ENCODE measurements at places on chromosomes 7 and 10.

DNA sequence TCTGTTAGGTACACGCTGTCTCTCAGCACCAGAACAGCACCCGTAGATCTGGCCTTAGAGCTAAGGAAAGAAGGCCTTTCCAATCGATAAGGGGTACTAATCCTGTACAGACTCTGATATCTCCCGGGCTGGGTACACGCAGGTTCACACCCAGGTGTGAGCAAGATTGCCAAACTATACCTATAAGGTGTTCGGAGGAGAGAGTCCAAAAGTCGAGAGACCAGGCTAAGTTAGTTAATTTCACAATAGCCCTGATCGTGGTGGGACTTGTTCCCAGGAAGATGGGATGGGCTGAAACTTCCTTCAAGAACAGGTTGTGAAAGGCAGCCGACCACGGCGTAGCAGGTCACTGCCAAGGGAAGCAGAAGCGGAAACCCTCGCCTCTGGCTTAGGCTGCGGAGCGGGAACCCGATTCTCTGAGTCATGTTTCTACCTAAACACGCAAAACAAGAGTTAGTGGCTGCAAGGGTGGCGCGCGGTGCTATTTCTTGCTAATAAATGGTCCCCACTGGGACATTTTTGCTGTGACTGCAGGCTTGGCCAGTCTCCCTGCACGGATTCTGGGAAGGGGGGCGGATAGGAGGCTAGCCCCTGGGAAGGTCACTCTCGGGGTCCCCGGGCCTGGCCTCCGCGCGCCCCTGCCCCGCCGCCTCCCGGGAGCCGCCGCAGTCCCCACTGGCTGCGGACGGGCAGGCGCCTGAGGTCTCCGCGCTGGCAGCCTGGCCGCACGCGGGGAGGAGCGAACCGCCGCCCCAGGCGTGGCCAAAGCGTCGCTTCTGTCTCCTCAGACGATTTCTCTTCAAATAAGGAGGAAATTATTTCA is 75.4 kb upstream of the PDSS1 start:
- no peak for DNase-seq

- no peak for DNase-seq
These were observed 29.3 kb upstream of the INMT start for GRCh38 chr7:30722671-30723070.

DNA sequence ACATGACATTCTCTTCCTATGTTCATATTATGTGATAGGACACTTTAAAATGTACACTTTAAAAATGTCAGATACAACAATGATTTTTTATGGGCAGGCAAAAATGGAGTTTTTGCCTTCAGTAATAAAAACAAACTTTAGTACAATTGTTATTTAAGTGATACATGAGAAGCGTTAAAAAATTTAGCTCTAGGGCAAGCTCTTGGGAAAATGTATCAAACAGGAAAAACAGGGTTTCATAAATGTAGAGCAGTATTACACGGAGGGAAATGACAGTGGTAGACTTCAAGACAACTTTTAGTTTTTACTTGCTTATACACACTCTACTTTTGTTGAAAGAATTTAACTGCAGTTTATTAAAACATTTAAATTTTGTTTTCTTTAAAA is 1.5 kb downstream of the FHIP2A start:
- no peak for DNase-seq

GRCh38 chr7:136254148-136254547 is 277.0 kb upstream of the MTPN start:
- DNase-seq = no peak

DNA sequence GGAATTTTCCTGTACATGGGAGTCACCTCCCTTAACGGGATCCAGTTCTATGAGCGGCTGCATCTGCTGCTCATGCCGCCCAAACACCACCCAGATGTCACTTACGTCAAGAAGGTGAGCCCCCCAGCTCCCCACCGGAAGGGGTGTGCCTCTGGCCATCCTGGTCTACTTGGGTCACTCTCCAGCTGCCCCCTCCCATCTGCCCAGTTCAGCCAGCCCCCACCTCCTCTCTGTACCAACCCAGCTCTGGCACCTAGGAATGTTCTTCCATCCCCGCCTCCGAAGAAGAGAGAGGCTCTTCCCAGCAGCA is 5.0 kb downstream of the FASTK start:
- DNase-seq = no peak

GRCh38 chr10:50929670-50930069 is 44.2 kb upstream of the A1CF start:
- DNase-seq = no peak

GRCh38 chr10:132097609-132098377 is 32.0 kb downstream of the JAKMIP3 start:
- DNase-seq = no peak

DNA sequence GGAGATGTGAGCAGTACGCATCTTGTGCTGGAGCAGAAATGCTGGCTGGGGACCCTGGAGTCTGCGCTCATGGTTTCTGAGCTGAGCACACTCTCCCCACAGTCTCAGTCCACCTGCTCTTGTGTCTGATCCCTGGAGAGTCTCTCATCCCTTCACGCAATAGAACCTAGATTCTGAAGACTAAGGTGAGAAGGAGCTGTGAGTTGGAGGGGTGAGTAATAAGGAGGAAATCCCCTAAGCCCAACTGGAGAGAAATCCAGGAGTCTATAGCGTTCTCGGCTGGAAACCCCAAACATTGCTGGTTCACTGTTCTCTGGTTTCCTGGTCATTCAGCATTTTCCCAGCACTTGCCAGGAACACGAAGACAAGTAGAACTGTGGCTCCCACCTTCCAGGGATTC is 68.3 kb upstream of the SMNDC1 start:
- no peak for DNase-seq

DNA sequence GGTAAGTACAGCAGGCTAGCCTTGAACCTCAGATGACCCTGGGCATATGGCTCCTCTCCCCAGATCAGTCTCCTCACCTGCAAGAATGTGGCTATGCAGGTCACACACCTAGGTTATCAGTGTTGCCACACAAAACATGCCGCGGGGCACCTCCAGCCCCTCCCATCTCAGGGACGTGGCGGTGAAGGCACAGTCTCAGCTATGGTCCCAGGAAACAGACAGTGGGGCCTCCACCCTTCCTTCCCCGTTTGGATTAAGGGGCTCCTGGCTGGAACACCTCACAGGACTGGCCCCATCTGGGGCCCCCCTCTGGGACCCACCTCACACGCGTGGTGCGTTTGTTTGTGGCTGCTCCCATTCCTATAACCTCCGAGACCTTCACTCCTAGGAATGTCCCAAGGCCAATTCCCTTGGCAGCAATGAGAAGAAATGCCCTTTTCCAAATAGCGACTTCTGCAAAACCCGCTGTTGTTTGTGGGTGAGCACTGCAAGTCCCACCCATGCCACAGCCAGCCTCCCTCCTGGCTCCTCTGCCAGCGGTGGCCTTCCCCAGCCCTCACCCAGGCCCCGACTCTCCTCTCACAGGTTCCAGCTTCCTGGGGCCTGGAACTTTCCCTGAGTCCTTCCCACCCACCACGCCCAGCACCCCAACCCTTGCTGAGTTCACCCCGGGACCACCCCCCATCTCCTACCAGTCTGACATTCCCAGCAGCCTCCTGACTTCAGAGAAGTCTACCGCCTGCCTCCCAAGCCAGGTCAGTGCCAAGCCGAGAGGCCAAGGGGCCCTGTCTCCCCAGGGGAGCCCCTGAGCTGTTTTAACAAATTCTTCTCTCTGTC is 17.1 kb downstream of the ZMIZ2 start:
- DNase-seq = no peak

- DNase-seq = no peak
These were observed 12.3 kb downstream of the DDC start for GRCh38 chr7:50552921-50553320.

DNA sequence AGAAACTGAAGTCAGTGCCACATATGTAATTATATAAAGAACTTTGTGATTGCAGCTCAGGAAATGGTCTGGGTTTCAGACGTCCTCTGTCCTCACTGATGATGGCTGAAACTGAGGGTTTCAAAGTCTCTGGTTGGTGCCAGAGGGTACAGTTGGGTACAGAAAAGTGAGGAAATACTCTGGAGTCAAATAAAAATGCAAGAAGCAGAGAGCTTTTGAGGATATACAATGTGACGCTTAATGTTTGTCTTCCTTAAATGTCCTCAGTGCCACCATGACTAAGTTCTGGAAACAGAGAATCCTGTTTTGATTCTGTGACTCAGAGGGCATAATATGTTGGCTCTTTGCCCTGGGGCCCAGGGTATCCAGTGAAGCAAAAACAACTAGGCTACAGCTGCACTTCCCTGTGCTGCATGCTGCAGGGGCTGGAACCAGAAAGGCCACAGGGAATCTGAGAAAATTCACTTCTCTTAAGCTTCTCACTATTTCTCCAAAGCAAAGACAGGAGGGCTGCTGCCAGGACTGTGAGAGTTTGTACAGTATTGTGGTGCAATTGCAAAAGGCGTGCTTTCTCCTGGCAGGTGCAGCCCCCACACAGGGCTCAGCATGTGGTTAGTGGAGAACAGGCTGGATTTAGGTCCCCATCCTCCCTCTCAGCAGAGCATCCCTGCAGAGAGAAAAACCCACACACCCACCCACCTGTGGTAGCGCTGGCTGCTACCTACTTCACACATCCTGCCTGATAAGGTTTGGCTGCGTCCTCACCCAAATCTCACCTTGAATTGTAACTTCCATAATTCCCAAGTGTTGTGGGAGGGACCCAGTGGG is 169.5 kb upstream of the SVIL start:
- DNase-seq = no peak

DNA sequence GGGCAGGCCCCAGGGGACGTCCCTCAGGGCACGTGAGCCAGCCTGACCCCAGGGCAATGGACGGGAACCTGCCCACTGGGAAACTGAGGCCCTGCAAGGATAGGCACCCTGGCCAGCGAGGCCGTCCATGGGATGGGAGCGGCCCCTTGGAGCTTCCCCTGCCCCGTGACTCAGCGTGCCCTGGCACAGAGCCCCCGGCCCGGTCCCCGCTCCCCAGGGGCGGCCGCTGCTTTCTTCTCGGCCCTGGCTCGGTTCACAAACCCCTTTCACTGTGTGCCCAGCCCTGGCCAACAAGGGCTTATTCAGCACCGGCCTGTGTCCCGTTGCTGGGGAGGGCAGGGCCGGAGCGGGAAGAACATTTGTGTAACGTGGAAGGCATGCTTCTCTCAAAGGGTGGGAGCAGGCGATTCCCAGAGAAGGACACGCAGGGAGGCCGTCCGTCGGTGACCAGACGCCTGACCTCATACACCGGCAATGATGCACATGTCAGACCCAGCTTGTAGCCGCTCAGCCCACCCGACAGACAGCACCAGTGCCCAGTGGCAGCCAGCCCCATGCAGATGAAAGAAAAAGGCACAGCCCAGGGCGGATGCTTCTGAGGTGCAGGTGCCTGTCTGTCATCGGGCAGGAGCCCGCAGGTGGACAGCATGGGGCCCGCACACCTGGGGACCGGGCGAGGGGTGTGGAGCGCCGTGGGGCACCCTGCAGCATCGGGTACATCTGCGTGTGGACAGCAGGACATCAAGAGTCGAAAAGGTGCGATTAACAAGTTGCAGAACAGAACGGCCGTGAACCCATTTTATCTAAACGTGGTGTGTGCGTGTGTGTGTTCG is 94.5 kb downstream of the PDGFA start:
- DNase-seq = no peak

DNA sequence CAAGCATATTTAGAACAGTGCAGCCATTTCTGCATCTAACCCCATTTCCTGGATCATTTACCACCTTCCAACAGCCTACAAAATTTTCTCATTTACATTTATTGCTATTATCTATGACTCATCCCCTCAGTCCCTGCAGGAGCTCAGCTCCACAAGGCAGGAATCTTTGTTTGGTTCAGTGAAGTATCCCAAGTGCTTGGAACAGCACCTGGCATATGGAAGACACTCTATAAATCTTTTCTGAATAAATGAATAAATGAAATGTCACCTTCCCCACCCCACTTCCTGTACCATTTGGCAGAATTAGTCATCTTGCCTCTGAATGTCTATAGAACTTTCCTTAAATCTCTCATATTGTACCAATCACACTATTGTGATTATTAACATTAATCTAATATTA is 110.7 kb downstream of the HIP1 start:
- no peak for DNase-seq

DNA sequence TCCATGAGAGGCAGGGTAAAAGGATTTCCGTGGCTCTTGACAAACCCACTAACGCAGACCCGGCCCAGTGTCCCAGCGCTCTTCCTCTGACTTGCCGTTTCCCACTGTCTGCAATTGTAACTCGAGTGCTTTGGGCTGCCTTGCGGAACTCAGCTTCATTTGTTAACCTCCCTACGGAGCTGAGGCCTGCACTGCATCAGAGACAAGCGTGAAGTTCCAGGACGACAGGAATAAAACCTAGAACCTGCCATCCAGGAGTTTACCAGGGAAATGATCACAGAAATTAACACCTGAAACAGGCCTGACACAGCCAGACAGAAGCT is 76.2 kb downstream of the SFMBT2 start:
- no peak for DNase-seq

DNA sequence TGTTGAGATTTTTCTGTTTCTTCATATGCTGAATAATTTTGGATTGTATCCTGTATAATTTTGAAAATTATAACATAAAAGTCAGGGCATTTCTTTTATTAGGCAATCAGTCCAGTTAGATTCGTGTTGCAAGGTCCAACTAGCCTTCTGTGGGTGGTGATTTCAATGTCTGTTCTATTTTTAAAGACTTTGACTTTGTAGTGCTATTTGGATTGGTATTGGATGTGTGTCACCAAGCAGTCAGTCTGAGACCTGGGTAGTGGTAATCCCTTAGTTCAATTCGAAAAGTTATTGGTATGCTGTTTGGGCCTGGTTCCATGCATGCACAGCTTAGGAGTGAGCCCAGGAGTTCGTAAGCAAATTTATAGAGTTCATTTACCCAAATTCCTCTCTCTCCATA is 82.2 kb downstream of the EPDR1 start:
- no peak for DNase-seq

GRCh38 chr7:69177461-69177861 is 420.8 kb upstream of the AUTS2 start:
- no peak for DNase-seq

DNA sequence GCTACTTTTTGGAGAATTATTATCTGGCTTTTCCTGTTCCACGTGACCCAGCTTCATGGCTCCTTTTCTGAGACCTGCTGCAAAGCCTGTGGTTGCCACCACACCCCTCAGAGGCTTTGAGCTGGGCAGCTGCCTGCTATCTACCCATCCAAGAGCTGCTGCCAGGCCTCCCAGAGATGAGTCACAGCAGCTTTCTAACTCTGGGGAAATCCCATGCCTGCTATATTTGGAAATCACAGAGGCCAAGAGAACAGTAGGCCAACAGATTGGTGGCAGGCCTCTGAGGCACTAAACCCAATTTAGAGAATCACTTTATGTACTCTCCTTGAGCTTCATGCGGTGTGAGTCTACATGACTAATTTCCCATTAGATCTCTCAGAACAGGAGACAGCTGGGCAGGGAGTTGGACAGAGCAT is 35.2 kb downstream of the SGCE start:
- DNase-seq = no peak

DNA sequence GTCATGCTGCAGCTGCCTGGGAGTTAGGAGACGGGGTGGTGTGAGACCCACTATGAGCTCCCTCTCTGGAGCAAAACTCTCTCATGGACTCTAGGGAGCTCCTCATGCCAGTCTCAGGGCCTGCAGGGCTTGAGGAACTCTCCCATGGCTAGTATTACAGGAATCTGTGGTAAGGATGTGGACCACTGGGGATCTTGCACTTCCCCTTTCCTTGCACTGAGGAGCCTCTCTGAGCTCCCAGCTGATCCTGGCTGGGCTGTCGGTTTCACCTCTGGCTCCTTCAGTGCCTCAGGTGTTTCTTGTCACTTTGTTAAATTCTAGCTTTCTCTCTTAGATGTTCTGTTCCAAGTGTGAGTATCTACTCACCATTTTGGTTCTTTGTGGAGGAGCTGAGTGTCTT is 71.6 kb upstream of the IMMP2L start:
- DNase-seq = no peak

GRCh38 chr7:140494867-140495266 is 15.6 kb upstream of the MKRN1 start:
- DNase-seq = no peak

- DNase-seq = no peak
These were observed 240.0 kb downstream of the ARHGAP21 start for GRCh38 chr10:24483701-24484100.
